GM04504 (cell line): ENCODE measurements at places on chromosomes 3 and 15.

DNA sequence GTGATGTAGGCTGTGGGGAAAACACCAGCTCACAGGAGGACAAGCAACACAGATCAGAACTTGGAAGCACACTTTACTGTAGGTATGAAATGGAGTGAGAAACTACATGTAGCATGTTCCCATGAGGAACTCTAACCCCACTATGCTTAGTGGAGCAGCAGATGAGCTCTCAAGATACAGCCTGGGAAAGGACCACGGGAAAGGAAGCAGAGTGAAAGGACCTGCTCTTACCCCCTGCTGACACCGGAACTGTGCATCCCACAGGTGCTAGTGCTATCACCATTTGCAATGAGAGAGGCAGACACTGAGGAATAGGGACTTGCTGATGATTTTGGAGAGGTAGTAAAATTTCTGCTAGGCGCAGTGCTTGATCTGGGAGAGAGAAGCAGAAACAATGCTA, 28.6 kb downstream of the USP4 start:
- no peak for DNase-seq

DNA sequence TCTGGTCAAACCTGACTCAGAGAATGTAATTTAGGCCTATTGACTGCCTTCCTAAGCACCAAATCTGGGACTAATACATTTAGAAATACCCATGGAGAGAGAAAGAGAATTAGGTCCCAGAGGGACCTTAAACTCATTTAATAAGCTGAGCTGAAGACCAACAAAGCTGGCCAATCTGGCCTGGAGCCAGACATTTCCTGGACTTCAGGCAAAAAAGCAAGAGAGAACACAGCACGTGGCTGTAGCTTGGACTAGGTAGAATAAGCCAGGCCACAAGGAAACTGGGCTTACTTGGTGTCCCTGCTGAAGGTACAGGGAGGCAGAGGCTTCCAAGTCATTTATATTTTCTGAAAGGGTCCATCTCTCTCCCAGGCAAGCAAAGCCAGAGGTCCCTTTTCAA, 88.1 kb downstream of the RTP4 start:
- peak; percentile 33 for DNase-seq

- DNase-seq, result peak; percentile 0
Observed at GRCh38 chr3:109081746-109082510, 36.0 kb downstream of the MORC1 start.

DNA sequence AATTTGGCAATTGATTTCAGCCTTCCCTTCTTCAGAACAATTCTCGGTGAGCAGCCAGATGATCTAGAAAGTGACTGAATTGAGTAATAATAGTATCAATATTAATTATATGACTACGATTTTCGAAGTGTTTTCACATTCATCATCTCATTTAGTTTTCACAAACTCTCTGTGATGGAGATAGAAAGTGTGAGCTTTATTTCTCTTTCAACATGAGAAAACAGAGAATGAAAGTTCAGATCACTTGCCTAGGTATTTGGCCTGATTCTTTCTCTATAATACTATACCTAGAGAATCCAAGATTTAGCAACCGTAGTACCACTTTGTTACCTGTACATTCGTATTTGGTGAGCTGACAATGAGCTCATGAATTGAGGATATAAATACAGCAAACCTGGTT, 739.2 kb upstream of the NR2F2 start:
- no peak for DNase-seq

- DNase-seq, result no peak
Observed at GRCh38 chr3:29868543-29869101, 587.8 kb downstream of the RBMS3 start.

GRCh38 chr3:30271781-30272180, 334.6 kb upstream of the TGFBR2 start:
- DNase-seq, result no peak
